Stimulated activated CD4-positive, alpha-beta T cell treated with anti-CD3 and anti-CD28 coated beads, TNF-alpha, amount 100 ng/mL, for 24 hours (primary cell): ENCODE measurements at places on chromosomes 11 and 22.

GRCh38 chr22:24087071-24087795 lies 76.1 kb downstream of the CABIN1 start:
- DNase-seq: no peak

GRCh38 chr11:74847395-74847794 lies 98.7 kb downstream of the RNF169 start:
- DNase-seq: no peak

DNA sequence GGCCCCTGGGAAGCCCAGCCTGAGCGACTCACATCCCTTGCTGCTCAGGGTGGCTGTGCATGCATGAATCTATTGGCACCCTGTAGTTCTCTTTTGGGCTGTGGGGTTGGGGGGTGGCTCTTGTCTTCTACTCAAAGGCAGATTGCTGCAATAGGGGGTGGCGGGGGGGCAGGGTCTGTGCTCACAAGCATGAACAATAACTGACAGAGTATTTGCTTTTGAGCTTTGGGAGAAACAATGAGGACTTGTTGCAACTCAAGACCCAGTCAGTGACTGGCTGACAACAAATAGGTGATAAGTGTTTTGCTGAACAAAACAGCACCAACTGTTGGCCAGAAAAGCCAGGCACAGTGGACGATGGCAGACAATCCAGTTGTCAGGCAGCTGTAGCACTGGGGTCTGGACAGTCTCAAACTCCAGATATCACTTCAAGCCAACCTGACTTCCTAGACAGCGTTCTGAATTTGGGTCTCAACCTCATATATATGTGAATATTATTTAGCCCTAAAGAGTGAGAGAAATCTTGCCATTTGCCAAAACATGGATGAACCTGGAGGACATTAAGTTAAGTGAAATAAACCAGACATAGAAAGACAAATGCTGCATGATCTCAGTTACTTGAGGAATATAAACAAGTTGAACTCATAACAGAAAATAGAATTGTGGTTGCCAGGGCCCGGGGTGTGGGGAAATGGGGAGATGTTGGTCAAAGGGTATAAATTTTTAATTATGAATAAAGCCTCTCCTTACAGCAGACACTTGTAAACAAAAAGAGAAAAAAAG lies 61.7 kb downstream of the ME3 start:
- no peak for DNase-seq

DNA sequence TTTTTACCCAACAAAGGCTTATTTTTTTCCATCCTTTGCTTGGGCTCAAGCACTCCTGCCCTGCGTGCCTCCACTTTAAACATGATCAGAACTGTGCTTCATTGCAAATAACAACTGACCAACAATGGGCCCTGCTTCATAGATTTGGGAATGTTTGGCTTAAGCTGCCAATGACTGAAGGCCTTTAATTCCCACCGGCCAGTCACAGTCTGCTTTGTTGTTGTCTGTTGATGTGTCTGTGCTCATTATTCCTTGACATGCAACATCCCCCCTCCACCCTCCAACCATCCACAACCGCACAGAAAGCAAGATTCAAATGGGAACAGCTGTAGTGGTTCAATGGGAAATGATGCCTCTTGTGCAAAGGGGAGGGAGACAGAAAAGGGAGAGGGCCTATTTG lies 23.0 kb downstream of the PAX6 start:
- DNase-seq: no peak

- DNase-seq: no peak
Measured at GRCh38 chr11:105274631-105275030, 135.1 kb upstream of the CARD18 start.
